IMR-90 (cell line): ENCODE measurements at places on chromosomes 13 and 19. TPM values are rescaled to one million over a fixed set of nuclear protein-coding genes. Genes with fewer than 3 reads are reported as not detected.

Gene GGACT
- total RNA-seq = 2.0 and 2.2 TPM in 2 replicates

Gene ATP1A3
- under 0.01 TPM in 2 replicates for total RNA-seq

Gene RASAL3
- total RNA-seq = not detected in 2 replicates

Gene HNRNPA1L2
- total RNA-seq = 3.4 and 3.9 TPM in 2 replicates
